ENCODE measurements at places on chromosomes 4 and X. TPM values are rescaled to one million over a fixed set of nuclear protein-coding genes. Genes with fewer than 3 reads are reported as not detected.

DNA sequence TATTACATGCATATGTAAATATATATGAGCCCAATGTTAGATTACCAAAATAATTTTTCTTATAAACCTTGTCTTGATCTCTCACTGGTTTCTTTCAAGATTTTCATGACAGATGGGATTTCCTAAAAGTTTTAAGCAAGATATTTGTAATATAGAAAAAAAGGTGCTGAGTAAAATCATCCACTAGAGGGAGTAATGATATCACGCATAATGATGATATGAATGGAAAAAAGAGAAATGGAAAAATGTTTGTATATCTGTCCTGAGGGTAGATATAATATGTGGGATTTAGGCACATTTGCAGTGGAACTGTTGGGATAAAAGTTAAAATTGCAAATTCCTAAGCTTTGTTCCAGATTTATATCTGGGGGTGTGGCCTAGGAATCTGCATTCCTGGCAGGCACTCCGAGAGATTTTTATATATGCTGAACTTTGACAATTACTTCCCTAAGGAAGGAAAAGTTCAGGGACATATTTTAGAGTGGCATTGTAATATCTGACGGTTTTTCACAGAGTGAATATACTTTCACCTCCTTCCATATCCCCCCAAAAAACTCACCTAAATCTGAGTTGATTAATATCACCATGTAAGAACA, 60.5 kb downstream of the TMA16 start:
- DNase-seq: no peak

- DNase-seq: no peak
Measured at GRCh38 chr4:144862210-144862609, 216.3 kb downstream of the HHIP start.

- no peak for DNase-seq
Measured at GRCh38 chr4:84319124-84319523, 180.0 kb downstream of the NKX6-1 start.

DNA sequence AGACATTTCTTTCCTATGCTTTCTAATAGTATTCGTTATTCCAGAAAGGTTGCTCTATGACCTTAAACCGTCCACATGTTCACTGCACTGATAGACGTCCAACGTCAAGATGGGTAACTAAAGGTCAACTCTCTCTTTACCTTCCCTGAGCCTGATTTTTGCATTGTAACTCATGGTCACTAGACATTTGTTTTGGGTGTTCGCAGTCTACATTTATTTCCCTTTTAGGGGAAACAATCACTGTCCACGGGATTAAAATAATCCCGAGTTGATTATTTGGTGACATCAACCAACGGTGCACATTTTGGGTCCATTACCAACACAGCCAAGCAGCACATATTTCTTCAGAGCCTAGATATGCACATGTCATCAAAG, 540 bp upstream of the HADH start:
- DNase-seq: peak; percentile 24

DNA sequence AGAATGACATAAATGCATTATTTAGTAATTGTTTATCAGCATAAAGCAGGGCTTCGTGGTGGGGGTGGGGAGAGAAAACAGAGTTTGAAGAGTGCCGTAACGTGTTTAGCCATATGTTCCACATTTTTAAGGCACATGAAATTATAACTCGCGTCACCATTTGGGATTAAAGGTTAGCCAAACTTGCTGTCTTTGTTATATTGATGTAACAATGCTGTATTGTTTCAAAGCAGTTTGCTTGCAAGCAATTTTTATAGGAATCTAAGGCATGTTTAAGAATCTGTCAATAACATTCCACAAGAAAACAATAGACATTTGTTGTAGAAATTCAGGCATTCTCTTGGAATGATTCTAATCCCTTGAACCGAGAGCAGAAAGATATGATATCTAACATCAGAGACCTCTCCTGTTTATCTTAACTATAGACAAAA, 78.3 kb downstream of the CLDN22 start:
- DNase-seq: no peak

GRCh38 chrX:135973025-135973547, 702 bp downstream of the MMGT1 start:
- DNase-seq: no peak

TLR3 gene
- polyA plus RNA-seq: 17.5 TPM
